ENCODE measurements at places on chromosomes 12 and 14.
A peak's percentile ranks its signal among the peaks of the same experiment; 100 is the strongest.

GRCh38 chr14:68279437-68279720 lies 459.8 kb downstream of the RAD51B start:
- no peak for DNase-seq

- DNase-seq, result no peak
Measured at GRCh38 chr14:101899263-101899662, 65.1 kb upstream of the DYNC1H1 start.

GRCh38 chr14:74981462-74981782 lies 21.3 kb upstream of the EIF2B2 start:
- no peak for DNase-seq

DNA sequence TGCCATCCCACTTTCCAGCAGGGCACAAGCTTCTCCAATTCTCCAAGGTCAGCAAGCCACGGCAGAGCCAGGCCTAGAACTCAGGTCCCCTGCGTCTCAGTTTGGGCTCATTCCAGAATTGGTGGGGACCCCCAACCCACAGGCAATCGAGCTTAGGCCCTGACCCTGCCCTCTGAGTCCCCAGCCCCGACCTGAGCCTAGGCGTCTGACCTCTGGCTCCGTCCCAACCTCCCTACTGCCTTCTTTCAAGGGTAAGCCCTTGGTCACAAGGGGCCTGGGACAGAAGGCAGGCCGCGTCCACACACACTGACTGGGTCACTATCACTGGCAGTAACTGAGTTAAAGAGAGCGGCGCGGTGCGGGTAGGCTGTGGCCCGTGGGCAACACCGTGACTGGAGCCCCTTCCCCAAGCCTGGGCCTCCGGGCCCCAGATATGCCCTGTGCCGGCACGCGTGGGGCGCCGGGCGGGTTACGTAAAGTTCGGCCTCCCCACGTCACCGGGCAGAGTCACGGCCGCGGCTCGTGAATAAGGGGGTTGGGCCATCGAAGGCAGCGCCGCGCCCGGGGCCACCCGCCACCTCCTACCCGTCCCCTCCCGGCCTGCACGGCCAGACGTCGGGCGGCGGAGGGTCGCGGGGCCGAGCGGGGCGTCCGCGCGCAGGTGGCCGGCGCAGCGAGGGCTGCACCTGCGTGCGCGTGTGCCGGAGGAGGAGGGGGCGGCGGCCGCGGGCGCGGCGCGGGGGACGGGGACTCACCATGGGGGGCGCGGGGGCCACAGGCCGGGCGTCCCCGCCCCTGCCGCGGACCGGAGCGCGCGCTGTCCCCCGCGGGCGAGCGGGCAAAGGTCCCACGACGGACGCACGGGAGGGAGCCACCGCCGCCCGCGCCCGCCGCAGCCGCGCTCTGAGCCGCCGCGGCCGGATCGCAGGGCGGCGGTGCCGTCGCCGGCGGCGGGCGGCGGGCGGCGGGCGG lies 516 bp downstream of the ANKRD9 start:
- DNase-seq, result no peak

DNA sequence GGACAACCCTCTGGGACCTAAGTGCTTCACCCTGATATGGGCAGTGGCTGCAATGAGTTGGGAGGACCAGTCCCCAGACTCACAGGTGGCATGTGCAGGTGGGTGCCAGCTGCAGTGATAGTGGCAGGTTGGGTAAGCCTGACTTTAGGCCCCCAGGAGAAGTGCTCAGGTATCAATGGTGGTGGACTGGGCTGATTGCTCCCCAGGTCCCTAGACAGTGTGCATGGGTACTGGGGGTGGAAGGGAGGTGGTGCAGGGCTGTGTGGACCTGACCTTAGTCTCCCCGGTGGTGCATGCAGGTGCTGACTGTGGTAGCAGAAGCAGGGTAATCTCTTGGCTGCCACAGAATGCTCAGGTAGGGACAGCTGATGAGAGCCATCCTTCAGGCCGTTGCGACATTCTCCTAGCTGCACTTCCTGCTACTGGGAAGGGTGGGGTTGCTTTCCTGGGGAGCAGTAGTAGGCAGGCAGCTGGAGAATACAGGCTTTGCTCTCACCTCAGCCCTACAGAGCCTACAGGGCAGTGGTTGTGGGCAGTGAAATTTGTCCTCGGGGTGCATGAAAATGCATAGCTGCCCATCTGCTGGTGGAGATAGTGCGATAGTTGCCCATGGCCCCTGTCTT lies 33.3 kb upstream of the CCND2 start:
- no peak for DNase-seq

GRCh38 chr14:64159588-64159987 lies 134.6 kb downstream of the ESR2 start:
- no peak for DNase-seq

- no peak for DNase-seq
Measured at GRCh38 chr12:79233341-79233781, 368.8 kb downstream of the SYT1 start.

DNA sequence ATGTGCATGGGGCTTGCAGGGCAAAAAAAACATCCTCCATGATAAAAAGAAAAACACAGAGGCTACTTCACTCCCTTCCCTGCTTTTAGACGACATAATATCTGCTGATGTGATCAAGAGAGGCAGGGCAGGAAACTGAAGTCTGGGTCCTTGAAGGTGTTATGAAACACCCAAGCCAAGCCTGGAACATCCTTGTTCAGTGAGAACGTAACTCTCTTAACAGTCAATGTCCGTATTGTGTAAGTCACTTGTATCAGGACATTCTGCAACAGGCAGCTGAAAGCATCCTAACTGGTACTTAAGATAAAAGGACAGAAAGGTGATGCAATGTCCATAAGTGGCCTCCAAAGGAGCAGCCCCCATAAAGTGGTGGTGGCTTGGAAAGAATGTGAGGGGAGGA lies 20.0 kb downstream of the KCNK10 start:
- DNase-seq, result no peak

GRCh38 chr14:65927931-65928356 lies 515.4 kb downstream of the FUT8 start:
- DNase-seq, result peak; percentile 8

Data from NCI-H2227 treated with DMSO at 0.1 percent for 48 hours (cell line).